NK-92 treated with Interleukin-12 subunit alpha and Interleukin-12 subunit beta, amount 100 ng/mL, for 24 hours (cell line): ENCODE measurements at places on chromosomes 12 and 14.

- no peak for DNase-seq
These were observed 69.5 kb downstream of the BTG1 start for GRCh38 chr12:92076101-92076500.

DNA sequence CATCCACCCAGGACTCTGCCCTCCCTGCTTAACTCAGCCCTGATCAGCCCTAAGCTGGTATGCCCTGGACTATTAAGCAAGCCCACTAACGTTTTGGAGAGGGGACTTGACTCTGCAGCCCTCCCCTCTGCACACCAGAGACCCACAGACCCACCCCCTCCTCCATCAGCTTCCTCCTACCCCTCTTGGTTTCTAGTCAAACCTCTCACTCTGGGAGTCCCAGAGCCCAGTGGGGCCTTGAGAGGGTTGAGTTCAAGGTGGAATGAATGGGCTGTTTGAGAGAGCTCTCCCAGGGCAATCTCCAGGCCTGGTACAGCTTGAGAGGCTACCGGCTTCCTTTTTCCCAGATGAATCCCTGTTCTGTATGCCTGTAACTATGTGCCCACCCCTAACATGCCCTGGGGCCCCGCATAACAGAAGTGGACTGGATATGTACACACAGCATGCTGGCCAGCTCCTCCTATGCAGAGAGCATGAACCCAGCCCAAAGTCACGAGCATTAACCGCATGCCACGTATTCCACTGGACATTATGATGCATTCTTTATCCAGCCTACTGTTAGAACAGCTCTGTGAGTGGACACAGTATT lies 43.6 kb downstream of the IRF2BPL start:
- no peak for DNase-seq

DNA sequence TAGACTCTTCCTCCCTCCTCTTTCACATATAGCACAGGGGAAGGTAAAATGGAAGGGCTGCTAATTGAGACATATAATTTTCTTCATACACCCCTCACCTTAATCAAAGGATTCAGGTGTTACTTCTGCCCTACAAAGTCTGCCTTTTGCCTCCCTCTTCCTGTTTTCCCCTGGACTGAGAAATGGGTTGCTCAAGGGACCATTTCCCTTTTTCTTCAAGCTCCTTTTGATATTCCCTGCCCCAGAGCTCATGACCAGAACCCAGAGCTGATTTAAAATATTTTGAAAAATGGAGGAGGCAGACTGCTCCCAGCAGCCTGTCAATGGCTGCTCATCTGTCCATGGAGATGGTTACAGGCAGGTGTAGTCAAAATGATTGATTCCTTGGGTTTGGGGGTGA lies 6.3 kb upstream of the PIP4K2C start:
- DNase-seq, result no peak

GRCh38 chr14:72513965-72514659 lies 379.8 kb downstream of the DPF3 start:
- DNase-seq, result no peak

GRCh38 chr14:58650857-58651256 lies 13.1 kb downstream of the DACT1 start:
- DNase-seq, result no peak

GRCh38 chr12:2696136-2696535 lies 98.6 kb upstream of the FKBP4 start:
- DNase-seq, result no peak

- DNase-seq, result no peak
These were observed 68.5 kb upstream of the LGR5 start for GRCh38 chr12:71371122-71371521.

DNA sequence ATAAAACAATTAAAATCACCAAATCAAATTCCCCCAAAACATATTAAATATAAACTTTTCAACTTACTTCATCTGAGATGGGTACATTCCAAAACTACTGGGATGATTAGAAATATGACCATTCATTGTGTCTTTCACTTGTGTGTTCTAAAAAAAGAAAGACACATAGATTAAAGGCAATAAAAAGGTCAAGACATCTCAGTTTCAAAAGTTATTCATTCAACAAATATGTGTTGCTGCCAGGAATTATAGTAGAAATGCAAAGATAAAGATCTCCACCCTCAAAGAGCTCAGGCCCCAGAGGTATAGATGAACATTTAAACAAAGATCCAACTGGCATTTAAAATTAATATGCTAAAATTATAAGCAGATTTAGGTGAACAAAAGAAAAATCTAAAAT lies 106.4 kb downstream of the EPS8 start:
- DNase-seq, result no peak

GRCh38 chr12:123384318-123384993 lies 524 bp downstream of the KMT5A start:
- DNase-seq, result no peak
